ENCODE measurements at places on chromosomes 6 and 20.
A peak's percentile ranks its signal among the peaks of the same experiment; 100 is the strongest.

- no peak for DNase-seq
Observed at GRCh38 chr6:149422581-149422980, 22.5 kb downstream of the SUMO4 start.

GRCh38 chr6:167705211-167705750 lies 121.4 kb upstream of the AFDN start:
- DNase-seq: no peak

DNA sequence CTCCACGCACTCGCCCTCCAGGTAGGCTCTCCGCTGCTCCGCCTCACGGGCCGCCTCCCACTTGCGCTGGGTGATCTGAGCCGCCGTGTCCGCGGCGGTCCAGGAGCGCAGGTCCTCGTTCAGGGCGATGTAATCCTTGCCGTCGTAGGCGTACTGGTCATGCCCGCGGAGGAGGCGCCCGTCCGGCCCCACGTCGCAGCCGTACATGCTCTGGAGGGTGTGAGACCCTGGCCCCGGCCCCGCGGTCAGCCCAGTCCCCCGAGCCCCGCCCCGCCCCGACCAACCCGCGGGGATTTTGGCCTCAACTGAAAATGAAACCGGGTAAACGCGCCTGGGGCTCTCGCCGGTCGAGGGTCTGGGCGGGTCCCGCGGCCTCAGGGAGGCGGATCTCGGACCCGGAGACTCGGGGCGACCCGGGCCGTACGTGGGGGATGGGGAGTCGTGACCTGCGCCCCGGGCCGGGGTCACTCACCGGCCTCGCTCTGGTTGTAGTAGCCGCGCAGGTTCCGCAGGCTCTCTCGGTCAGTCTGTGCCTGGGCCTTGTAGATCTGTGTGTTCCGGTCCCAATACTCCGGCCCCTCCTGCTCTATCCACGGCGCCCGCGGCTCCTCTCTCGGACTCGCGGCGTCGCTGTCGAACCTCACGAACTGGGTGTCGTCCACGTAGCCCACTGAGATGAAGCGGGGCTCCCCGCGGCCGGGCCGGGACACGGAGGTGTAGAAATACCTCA lies 598 bp downstream of the HLA-B start:
- DNase-seq: peak; percentile 49

GRCh38 chr6:45421709-45422502 lies 44.2 kb upstream of the SUPT3H start:
- DNase-seq: peak; percentile 88

DNA sequence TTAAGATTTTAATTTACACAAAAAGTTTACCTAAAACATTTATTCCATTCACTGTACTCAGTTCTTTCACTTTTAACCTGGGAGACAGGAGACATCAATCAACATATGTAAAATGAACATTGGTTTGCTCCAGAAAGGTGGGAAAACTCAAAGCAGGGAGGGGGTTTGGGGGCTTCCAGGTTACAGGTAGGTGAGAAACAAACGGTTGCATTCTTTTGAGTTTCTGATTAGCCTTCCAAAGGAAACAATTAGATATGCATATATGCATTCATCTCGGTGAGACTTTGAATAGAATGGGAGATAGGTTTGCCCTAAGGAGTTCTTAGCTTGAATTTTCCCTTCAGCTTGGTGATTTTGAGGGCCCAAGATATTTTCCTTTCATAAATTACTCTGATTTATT lies 38.2 kb upstream of the HDAC2 start:
- no peak for DNase-seq

DNA sequence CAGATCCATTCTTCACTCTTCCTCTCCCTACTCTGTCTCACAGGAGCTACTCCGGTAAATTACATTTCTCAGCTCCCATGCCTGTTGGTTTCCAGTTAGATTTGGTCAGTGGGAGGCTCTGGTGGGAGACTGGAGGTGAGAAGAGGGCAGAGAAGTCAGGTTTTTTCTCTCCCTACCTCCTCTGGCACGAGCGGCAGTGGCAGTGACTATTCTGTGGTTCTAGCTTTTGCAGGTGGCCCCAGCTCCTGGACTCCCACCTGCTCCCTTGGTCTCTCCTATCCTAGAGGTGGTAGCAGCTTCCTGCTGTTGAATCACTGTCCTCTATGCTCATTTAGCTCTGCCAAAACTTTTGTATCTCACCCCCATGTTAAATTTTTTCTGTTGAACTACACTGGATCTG lies 17.9 kb downstream of the TLDC2 start:
- no peak for DNase-seq

- DNase-seq: no peak
Observed at GRCh38 chr20:41125530-41126457, 11.5 kb upstream of the PLCG1 start.

- no peak for DNase-seq
Observed at GRCh38 chr6:163437466-163437865, 22.9 kb downstream of the QKI start.

GRCh38 chr20:18504479-18505060 lies 3.2 kb upstream of the SEC23B start:
- no peak for DNase-seq

DNA sequence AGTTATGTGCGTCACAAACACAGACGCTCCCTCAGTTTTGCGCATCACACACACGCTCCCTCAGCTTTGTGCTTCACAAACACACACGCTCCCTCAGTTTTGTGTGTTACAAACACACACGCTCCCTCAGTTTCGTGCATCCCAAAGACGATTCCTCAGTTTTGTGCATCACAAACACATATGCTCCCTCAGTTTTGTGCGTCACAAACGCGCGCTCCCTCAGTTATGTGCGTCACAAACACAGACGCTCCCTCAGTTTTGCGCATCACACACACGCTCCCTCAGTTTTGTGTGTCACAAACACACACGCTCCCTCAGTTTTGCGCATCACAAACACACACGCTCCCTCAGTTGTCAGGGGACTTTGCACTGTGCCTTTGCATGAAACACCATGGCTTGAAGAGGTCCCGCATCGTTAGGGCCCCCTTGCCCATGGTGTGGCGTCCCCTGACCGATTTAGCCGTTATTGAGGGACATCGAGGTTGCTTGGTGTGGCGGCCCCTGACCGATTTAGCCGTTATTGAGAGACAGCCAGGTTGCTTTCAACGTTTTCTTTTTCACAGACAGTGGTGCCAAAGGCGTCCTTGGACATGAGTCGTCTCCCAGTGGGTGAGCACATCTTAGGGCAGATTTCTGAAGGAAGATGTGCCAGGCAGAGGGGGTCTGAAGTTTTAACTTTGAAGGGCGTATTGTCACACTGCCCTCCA lies 28.1 kb upstream of the MYT1 start:
- no peak for DNase-seq

DNA sequence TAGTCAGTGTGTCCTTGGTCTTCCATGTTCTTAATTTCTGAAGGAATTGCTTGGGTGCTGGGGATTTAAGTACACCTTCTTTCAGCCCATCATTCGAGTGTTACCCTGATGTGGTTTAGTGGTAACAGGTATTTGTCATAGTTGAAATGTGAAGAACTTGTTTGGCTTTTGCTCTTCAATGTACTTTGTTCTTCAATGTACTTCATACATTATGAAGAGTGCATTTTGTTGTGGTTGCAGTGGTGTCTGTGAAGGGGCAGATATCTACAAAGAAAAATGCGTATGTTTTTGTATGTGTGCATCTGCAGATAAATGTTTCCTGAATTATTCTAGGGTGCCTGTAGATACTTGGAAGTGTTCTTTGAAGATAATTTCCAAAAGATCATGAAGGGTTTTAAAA lies 111.2 kb upstream of the SUPT3H start:
- DNase-seq: no peak

GRCh38 chr6:88748141-88748540 lies 215.3 kb downstream of the RNGTT start:
- DNase-seq: no peak

DNA sequence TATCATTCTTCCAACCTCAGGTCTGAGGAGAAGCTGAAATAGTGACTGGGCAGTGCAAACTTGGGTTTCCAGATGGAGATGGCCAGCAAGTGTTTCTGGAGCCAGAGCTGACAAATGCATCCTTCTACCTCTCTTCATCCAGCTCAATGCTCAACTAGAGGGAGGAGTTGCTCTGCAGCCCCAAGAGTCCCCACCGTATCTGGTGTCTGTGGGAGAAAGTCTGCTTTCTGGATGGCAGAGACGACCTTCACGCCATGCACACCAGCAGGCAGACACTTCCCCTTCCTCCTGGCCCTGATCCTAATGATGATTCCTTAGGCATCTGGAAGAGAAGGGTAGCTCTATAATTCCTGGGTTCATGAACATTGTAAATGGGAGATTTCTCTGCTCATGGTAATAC lies 127.4 kb upstream of the SPACA1 start:
- no peak for DNase-seq

DNA sequence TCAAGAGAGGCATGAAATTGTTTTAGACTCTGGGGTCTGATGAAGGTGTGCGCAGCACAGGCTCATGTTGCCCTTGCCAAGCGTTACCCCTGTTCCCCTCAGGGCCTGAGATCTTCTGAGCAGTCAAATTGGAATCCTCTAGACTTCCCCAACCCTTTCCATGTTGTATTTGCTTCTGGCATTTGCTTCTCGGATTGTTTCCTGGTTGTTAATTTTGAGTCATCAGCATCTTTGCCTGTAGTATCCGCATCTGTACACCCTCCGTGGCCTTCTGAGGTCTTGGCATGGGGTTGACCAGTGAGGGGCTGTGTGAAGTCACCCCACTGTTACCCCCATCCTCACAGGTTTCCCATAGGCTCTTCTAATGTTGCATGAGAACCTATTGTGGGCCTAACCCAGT lies 40.9 kb downstream of the SLC24A3 start:
- no peak for DNase-seq

GRCh38 chr20:400128-400453 lies 8.0 kb upstream of the RBCK1 start:
- DNase-seq: no peak

GRCh38 chr6:83592770-83593394 lies 80.5 kb downstream of the PRSS35 start:
- DNase-seq: no peak

DNA sequence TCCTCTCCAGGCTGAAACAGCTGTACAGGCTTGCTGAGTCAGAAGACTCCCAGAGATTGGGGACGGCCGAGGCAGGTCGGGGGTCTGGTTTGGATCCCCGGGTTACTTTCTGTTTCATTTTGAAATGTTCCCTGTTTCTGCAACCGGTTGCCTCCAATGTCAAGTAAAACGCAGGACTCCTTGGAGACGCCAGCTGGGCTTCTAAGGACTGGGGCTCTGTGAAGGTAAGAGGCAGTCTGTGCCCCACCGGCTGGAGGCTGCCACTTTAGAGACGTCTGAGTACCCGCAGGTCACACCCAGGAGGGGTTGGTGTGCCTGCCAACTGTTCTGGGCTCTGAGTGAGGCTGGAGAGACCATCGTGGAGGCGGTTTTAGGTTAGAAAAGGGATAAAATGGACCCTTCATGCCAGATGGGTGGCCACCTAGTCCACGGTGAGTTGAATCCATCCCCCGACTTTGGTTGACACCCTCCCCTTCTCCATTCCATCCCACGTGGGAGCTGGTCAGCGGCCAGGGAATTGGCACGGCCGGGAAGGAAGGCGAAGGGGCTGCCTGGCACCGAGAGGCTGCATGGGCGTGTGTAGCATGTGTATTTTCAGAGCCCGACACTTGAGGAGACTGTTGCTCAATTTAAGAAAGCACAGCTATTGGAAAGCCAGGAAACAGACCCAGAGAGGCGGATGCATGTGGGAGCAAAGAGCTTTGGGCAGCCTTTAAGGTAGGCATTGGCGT lies 240.9 kb downstream of the PHACTR1 start:
- DNase-seq: peak; percentile 71

- no peak for DNase-seq
Observed at GRCh38 chr20:16713066-16713465, 16.8 kb upstream of the SNRPB2 start.

- no peak for DNase-seq
Observed at GRCh38 chr6:44377484-44377883, 10.0 kb upstream of the CDC5L start.

DNA sequence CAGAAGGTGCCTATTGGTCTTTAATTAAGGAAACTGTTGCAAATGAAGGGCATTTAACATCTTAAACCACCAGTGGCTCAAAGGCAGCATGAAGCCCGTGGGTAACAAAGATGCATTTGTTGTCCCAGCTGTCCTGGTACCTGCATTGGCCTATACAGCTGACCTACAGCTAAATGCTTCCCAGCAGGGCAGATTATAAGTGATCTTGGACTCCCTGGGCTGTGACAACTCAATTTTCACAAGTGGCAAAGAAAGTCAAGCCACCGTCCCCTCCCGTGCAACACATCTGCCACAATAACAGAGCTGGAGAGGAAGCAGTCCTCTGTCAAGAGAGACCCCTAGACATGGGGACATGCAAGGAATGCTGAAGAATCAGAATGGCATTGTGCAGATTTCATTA lies 31.5 kb upstream of the EDN3 start:
- DNase-seq: no peak

DNA sequence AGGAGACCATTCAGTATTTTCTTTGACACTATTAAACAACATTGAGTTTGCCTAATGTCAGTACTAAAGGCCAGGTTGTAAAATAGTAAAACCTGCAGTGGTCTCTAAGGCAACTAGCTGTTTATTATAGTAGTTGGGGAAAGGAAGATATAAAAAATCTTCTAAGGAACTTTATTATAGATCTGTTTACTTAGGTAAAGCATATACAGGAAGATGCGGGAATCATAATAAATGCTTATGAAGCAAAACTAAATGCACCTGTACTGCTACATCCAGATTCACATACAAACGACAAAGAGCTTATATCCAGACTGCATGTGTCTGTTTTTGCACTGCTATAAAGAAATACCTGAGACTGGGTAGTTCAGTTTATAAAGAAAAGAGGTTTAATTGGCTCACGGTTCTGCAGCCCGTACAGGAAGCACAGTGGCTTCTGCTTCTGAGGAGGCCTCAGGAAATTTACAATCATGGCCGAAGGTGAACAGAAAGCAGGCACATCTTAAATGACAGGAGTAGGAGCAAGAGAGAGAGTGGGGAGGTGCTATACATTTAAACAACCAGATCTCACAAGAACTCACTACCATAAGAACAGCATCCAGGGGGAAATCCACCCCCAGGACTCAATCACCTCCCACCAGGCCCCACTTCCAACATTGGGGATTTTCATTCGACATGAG lies 8.7 kb upstream of the TRIM39 start:
- DNase-seq: no peak

- no peak for DNase-seq
Observed at GRCh38 chr6:17390276-17390675, 3.1 kb upstream of the CAP2 start.

DNA sequence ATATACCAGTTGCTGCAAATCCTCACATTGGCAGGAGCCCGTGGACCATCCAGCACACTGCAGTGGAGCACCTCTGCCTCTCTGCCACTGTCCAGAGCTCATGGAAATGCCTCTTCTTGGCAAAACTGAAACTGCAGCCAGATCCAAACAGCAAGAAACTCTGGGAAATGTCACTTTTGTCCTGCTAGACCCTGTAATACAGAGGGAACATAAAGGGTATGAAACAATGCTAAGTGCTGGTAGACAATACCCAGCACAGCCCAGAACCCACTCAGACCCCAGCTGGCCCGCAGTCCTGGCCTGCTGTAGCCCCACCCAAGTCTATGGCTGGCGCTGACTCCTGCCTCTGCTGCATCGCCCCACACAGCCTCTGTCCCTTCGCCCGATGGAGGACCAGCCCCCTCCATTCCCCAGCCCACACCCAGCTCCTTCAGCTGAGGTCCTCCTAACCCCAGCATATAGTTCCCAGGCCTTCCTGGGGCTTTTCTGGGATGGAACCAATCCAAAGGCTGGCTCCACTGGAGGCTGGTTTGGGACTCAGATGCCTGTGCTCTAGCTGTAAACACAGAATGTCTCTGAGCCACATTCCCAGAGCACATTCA lies 242.5 kb downstream of the LRFN2 start:
- no peak for DNase-seq

- peak; percentile 25 for DNase-seq
Observed at GRCh38 chr6:133837801-133838349, 51.0 kb upstream of the TCF21 start.

- no peak for DNase-seq
Observed at GRCh38 chr6:166750108-166750793, 123.2 kb upstream of the RPS6KA2 start.

All from GM03348 (cell line).